ENCODE measurements at places on chromosomes 2 and 18. TPM values are rescaled to one million over a fixed set of nuclear protein-coding genes. Genes with fewer than 3 reads are reported as not detected.

LAMA3 gene
- 7.7 TPM for polyA plus RNA-seq

RESP18 gene
- polyA plus RNA-seq = 6.6 TPM

LTBP1 gene
- 26.3 TPM for polyA plus RNA-seq

COA5 gene
- polyA plus RNA-seq = 80.3 TPM

IL1R2 gene
- polyA plus RNA-seq = not detected

DSG3 gene
- polyA plus RNA-seq = not detected

CRYBA2 gene
- polyA plus RNA-seq = 0.76 TPM

CENPA gene
- 7.4 TPM for polyA plus RNA-seq

EHBP1 gene
- 60.7 TPM for polyA plus RNA-seq

HOXD13 gene
- polyA plus RNA-seq = not detected

CAVIN2 gene
- polyA plus RNA-seq = 15.1 TPM

Data from spinal cord (tissue), 10 donors.